ENCODE measurements at places on chromosomes 11 and 22.
A peak's percentile ranks its signal among the peaks of the same experiment; 100 is the strongest.

- no peak for DNase-seq
These were observed 404.3 kb upstream of the TENM4 start for GRCh38 chr11:79845002-79845709.

DNA sequence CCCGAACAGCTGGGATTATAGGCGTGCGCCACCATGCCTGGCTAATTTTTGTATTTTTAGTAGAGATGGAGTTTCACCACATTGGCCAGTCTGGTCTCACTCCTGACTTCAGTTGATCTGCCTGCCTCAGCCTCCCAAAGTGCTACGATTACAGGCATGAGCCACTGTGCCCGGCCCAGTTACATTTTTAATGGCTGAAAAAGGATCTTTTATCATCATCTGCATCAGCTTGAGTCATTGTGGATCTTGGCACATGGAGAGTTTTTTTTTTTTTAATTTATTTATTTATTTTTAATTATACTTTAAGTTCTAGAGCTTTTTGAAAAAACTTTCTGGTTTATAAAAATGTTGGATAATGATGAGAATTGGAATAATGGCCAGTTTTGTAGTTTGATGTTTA lies 8.6 kb downstream of the IGHMBP2 start:
- no peak for DNase-seq

DNA sequence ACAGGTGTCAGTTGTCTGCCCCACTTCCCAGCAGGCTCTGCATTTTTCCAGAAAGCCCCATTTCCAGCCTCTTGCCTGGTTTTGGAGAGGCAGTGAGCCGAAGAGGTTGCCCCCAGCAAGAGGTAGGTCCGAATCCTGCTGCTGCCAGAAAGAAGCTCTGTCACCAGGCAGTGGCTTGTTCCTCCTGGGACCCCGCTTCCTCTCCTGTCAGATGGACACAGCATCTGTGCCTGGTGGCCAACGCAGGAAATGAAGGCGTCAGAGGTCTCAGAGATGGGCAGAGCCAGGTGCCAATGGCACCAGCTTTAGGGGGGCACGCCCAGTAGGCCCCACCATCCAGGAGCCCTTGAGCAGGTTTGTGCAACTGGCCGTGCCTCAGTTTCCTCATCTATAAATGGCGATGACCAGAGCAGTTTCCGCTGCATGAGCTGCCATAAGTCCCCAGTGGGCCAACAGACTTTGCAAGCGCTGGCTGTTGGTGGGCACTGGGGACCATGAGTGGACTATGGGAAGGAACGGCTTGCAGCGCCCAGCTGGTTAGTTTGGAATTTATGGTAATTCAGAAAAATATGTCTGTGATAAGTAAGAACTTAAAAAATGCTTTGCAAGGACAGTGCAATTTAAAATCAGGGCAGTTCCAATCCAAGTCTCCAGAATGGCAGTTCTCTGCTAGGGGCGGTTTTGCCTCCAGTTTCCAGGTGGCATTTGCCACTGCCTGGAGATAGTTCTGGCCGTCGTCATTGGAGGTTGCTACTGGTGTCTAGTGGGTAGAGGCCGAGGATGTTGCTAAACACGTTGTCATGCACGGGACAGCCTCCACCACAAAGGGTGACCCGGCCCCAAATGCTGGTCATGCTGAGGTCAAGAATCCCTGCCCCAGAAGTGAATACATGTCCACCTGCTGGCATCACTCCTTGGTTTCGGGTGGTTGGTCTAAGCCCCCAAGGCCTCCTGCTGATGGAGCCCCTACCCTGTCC lies 2.3 kb upstream of the OSBPL5 start:
- DNase-seq: no peak

- no peak for DNase-seq
These were observed 61.0 kb downstream of the RPS6KA4 start for GRCh38 chr11:64419818-64420485.

- no peak for DNase-seq
These were observed 18.8 kb upstream of the P4HA3 start for GRCh38 chr11:74330075-74330858.

DNA sequence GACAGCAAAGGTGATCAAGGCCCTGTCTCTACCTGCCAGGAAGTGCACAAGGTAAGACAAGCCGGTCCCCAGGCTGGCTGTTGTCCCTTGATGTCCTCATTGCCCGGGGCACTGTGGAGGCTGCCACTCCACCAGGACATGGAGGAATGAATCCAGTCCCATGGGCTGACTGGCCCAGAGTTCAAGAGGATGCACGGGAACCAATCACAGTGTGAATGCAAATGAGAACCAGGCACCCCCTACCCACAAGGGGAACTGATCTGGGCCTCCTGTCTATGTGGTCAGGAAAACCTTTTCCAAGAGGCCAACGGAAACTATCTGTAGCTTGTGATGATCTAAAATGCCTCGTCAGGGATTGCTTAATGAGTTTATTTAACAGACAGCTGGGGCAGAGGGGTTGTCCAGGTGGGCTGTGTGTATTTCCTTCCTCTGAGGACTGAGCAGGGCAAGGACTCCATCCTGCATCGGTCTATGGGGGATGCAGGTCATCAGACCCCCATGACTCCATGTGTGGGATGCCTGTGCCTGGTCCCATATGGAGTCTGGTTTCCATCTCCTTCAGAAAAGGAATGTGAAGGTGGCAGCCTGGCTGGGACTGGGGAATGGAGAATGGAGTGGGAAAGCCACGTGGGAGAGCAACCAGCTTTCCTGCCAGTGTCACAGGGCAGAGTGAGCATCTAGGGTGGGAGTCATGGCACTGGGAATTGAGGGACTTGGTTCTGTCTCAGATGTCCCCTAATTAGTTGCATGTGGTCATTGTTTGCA lies 60.5 kb downstream of the CD82 start:
- no peak for DNase-seq

- DNase-seq: no peak
These were observed 28.1 kb upstream of the VPREB1 start for GRCh38 chr22:22216450-22216959.

DNA sequence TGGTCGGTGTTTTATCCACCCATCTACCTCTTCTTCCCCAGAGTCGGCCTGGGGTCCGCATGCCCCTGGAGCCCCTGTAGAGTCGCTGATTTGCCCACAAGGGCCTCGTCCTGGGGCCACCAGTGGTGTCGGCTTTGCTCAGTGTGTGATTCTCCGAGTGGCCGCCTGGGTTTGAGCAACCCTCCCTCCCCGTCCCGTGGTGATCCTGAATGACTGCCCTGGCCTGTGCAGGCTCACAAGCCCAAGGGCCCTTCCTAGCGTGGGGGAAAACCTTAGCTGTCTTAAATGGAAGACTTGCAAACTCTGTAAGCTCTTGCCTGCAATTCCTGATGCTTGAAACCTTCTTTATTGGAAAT lies 128.3 kb downstream of the OSBP2 start:
- DNase-seq: no peak

DNA sequence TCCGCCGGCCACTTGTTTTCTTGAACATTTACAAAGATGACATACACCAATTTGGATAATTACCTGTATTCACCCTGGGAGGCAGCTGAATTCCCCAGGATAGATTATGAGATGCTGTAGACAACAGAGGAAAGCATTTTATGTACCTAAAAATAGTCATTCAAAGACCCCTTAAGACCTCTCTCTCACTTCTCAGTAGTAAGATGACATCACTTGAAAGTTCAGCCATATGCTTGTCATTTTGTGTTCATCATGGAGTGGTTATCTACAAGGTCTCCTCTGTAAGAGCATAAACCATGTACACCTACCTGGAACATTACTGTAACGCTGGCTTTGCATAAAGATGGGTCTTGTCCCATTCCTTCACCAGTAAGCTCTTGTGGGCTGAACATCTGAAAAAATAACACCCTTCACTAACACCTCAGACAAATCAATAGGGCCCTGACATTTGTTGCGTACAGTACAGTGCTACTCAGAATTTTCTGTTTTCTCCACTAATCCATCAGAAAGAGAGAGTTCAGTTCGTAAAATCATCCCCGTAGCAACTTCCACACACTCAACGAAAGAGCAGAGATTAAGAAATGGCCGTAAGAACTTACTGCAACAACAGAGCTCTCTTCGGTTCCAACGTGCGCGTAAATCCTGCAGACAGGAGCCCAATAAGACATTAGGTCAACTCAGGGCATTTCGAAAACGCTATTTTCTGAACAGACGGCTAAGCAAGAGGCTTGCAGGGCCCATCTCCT lies 15.6 kb upstream of the WDR74 start:
- no peak for DNase-seq

GRCh38 chr11:73141031-73141308 lies 1.1 kb downstream of the FCHSD2 start:
- no peak for DNase-seq

DNA sequence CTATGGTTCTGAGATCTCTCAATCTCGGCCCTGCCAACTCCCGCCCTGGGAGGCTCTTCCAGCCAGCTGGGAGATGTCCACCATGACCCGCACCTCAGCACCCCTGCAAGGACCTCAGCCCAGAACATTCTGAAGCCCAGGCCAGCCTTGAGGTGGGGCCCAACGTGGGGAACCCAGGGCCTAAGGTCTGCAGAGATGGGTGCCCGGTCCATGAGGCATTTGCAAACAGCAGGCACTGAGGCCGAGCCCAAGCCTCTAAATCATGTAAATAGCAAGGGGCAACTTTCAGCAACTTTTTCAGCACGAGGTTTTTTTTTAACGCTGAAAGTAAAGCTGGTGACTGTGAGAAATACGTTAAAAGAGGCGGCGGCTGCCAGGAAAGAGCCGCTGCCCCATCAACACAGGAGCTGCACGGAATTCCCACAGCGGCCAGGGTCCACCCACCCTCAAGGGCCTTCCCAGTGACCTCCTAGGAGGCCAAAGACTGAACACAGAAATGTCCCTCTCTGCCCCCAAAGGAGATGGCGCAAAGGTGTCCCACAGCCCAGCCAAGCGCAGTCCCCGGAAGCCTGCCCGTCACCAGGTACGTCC lies 46.9 kb downstream of the BRD1 start:
- no peak for DNase-seq

DNA sequence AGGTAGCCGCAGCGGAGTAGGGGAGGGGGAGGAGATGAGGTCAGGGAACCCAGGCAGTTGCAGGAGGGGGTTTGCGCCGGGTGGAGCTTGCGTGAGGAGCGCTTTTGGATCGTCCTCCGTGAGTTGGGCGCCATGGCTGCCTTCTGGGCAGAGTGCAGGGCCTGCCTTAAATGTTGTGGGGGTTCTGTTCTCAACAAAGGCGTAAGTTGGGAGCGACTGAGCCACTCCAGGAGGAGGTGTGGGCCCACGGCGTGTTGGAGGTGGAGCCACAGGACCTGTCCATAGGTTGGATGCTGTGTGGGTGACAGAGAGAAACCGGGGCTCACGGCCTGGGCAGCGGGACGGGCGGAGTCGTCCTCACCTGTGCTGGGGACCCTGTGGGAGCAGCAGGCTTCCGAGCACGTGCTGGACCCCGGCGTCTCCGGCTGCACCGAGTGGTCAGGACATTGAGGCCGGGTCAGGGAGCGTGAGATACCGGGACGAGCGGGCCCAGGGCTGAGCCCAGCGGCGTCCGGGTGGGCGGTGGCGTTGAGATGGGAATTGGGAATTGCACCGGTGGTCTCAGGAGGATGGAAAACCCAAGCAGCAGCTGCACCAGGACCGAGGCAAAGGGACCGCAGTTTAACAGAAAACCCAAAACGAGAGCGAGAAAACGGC lies 977 bp upstream of the PGGHG start:
- DNase-seq: no peak

- DNase-seq: no peak
These were observed 25.1 kb upstream of the TIMP3 start for GRCh38 chr22:32776397-32776796.

DNA sequence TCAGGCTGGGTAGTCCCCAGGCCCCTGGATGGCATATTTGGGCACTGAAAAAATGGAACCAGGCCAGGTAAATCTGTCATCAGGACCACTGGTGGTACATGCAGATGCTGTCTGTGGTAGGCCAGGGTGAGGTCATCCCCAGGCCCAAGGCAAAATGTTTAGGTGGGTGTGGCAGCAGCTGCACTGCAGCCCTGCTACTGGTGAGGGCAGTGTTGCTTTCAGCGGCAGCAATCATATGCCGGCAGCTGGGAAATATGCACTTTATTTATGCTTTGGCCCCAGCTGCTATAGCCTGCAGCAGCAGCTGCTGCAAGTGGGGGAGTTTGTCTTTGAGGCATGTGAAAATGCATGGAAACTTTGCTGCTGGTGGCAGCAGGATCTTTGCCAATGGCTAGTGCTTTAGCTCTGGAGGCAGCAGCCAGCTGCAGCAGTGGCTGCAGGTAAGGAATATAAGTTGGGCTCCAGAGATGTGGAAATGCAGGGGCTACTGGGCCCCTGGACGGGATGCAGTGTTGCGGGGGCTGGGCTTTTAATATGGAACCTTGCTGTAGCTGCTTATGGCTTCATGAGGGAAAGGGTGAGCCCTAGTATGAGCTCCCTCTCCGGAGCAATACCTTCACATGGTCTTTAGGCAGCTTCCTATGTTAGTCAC lies 365.7 kb upstream of the CADM1 start:
- DNase-seq: peak; percentile 55

DNA sequence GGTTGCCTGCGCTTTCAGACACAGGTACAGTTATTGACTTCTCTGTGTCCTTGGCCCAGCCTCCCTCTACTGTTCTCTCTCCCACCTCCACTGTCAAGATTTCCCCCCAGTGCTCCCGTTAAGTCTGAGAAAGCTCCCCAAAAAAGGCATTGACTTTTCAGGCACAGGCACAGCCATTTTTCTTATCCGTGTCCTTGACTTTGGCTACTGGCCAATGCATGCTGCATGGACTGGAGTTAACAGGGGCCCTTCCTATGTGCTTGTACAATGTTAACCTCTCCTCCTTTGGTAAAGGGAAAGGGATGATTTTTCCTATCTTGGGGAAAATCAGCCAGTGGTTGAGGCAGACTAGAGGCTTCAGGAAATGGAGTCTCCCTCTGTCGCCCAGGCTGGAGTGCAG lies 4.3 kb downstream of the APOL5 start:
- DNase-seq: no peak

DNA sequence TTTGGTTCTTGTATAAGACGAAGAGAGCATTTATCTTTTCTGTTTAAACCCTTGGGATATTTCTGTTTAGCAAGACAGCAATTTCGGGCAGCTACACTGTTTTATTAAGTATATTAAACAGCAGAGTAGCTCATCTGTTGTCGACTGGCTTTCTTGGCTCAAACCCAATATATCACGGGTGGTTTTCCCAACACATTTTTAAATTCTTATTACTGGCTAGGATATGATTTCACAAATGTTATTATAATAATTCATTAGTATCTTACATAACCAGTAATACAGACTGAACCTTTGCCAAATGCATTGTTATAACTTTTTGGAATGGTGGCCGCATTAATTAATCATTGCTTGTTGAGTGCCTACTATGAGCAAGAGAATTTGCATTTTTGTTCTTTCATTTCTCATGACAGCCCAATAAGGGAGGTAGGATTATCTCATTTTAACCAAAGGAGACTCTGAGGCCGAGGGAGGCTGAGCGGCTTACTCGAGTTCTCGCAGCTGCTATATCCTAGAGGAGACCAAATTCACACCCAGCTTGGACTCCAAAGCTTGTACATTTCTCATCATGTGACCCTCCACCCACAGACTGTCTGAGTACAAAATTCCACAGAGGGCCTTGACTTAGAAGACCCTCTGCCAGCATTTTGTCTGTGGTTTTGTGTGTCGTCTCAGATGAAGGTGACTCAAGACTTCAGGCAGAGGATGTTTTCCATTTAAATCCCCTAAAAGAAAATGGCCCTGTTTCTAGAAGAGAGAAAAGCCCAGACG lies 304.9 kb downstream of the NTM start:
- no peak for DNase-seq

GRCh38 chr11:75399344-75400145 lies at the start of gene RPS3:
RPS3 (plus strand) TSS chr11:75399518; CDS start chr11:75399548, 30 bp downstream.
- DNase-seq: peak; percentile 90

- DNase-seq: no peak
These were observed 2.4 kb downstream of the CSDC2 start for GRCh38 chr22:41563051-41563711.

All from CD4-positive, CD25-positive, alpha-beta regulatory T cell (primary cell).